ENCODE measurements at places on chromosomes 16 and 17.

- DNase-seq: no peak
Measured at GRCh38 chr16:67269766-67270165, 9.6 kb upstream of the PLEKHG4 start.

DNA sequence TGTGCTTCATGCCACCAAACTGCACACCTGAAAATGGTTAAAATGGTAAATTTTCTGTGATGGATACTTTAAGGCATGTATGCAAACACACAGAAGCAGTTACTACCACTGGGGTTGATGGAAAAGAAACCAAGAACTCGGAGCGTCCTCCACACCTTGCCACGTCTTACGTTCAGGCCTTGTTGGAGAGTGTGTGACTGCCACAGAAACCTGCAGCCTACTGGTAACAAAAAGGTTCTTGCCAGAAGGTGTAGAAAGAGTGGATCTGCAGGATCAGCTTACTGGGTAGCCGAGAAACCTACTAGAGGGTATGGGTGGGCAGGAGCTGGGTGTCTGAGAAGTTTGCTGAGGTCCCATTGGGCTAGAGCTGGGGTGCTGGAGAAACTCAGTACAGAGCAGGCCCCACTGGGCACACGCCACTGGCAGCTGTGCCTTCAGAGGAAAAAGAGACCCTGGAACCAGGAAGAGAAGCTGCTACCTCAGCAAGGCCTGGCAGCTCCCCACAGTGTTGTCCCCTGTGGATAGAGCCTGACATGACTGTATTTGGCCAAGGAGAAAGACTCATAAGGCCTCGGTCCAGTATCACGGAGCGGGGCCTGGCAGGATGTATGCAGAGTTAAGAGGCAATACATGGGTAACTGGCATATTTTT, 204.6 kb downstream of the SEC14L1 start:
- DNase-seq: no peak

- DNase-seq: no peak
Measured at GRCh38 chr17:63998721-63999679, 849 bp downstream of the PRR29 start.

- DNase-seq: no peak
Measured at GRCh38 chr16:23016368-23016767, 132.9 kb downstream of the USP31 start.

GRCh38 chr17:43581613-43582012, 35.5 kb upstream of the ETV4 start:
- no peak for DNase-seq

- DNase-seq: no peak
Measured at GRCh38 chr17:8918807-8919465, 46.6 kb downstream of the PIK3R5 start.

GRCh38 chr17:46071796-46072195, 72.7 kb downstream of the STH start:
- DNase-seq: no peak

- no peak for DNase-seq
Measured at GRCh38 chr16:89434490-89434889, 55.9 kb downstream of the ANKRD11 start.

- no peak for DNase-seq
Measured at GRCh38 chr16:79508294-79508693, 92.2 kb downstream of the MAF start.

GRCh38 chr16:73213732-73214455, 166.0 kb upstream of the ZFHX3 start:
- peak; percentile 71 for DNase-seq

DNA sequence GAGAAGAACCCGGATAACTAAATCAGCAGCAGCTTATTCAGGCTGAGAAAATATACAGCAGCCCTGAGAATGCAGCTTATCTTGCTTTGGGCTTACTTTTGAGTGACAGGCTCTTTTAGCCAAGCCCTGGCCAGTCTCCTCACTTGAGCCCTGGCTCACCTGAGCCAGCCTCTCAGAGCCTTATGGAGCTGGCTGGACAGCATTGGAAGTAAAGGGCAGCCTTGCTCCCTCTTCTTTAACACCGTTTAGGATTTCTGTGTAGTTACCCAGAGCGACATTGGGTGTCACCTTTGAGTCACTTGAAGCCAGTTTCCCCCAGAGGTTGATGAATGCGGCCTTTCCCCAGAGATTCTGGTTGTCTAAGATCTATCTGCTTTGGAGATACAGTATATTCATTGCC, 7.7 kb upstream of the NPIPB2 start:
- DNase-seq: peak; percentile 20

GRCh38 chr16:2912330-2913199, 834 bp downstream of the FLYWCH1 start:
- no peak for DNase-seq

GRCh38 chr17:74815067-74815466, 38.9 kb upstream of the NAT9 start:
- DNase-seq: no peak

GRCh38 chr17:62562656-62563055, 64.8 kb upstream of the MRC2 start:
- peak; percentile 13 for DNase-seq

DNA sequence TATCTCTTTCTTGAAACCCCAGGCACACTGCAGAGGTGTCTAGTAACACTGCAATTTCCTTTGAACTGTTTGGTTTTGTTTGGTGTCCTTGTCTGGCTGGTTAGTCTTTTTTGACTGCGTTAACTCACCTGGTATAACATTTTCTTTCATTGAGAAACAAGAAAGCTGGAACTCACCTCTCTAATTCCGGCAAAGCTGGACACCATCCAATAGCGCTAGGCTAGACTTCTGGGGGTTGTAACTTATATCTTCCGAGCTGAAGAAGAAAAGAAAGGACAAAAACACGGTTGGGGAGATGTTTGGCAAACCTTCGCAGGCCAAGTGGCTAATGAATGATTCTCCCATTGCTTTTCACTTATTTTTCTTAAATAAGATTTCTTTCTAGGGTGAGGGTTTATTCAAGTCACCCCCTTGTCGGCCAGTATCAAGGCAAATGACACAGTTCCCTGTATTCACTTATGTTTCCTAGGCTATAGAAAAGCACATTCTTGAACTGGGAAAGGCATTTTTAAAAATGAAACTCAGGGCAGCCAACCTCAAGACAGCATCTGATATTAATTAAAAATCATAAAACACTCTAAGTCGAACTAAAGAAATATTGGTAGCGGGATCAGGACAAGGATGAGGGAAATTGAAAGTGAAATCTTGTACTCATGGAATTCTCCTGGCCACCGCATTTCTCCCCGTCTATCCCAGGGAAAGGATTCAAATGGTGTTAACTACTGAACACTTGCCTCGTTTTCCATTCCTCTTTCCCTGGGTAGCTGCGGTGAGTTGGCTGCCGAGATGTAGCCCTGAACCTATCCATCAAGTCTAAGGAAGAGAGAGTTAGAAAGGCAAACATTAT, 95.9 kb upstream of the ZFHX3 start:
- peak; percentile 46 for DNase-seq

GRCh38 chr16:61569028-61569427, 467.2 kb downstream of the CDH8 start:
- DNase-seq: no peak

- no peak for DNase-seq
Measured at GRCh38 chr17:28501421-28502284, 4.5 kb upstream of the FOXN1 start.

GRCh38 chr16:69698404-69698803, 28.0 kb downstream of the NQO1 start:
- no peak for DNase-seq

DNA sequence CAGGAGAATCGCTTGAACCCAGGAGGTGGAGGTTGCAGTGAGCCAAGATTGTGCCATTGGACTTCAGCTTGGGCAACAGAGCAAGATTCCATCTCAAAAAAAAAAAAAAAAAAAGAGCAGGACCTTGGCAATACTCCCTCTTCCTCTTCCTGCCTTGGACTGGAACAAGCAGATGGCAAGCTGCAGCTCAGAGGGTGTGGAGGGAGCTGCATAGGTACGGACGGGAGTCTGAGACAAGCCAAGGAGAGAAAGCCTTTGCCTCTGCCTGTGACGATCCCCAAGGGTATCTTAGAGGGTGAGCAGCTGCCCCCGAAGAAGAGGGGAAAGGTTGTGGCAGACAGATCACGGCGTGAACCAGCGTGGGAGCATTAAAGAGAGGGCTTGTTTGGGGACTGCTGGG, 109.2 kb downstream of the AIPL1 start:
- no peak for DNase-seq

GRCh38 chr17:36740157-36740556, 138.8 kb downstream of the MRM1 start:
- no peak for DNase-seq

DNA sequence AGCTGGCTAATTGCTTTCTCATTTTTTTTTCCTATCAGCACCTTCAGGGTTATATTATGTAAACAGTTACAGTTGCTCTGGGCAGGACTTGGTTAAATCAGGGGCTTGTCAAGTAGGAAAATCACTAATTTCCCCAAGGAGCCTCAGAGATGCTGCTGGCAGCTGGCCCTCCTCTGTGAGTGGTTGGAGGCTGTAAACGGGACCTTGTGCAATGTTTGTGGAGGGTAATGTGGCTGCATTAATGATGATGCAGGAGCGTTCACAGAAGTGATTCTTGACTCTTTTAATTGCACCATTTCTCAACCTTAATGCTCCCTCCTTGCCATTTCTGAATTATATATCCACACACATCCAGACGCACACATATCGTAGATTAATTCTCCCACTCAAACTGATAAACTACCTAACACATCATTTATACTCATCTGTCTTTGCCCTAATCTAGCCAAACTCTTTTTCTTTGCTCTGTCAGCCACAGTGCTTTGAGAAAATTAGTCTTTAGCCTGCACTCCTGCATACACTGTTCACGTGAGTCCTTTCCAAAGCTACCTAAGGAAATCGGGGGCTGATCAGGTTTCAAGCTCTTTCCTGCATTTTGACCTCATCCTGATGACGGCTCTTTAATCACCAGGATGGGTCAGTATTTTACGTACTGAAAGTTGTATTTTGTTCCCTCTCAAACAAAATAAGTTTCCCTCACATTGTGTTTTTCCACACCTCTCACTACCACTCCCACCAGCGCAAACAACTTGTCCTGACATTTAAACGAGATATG, 154.4 kb upstream of the PIRT start:
- no peak for DNase-seq

DNA sequence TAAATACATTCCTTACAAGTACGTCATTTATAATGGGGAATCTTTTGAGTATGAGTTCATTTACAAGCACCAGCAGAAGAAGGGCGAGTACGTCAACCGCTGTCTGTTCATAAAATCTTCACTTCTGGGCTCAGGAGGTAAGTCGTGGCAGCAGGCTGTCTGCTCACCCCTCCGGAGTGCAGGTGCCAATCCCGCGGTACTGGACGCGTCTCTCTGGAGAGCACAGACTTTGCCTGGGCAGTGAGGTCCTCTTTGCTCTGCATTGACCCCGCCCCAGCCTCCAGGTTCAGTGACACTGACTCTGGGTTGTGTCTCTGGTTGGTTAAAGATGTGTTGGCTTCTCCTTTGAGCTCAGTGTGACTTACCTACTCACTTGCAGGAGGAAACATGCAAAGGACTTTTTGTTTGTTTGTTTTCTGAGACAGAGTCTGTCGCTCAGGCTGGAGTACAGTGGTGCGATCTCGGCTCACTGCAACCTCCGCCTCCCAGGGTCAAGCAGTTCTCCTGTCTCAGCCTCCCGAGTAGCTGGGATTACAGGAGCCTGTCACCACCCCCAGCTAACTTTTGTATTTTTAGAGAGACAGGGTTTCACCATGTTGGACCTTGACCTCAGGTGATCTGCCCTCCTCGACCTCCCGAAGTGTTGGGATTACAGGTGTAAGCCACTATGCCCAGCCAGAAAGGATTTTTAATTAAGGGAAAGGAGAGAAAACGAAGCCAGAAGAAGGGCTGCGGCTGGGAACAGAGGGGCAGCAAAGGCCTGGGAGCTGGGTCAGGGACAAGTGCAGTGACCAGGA, 31.2 kb downstream of the RNF213 start:
- no peak for DNase-seq

DNA sequence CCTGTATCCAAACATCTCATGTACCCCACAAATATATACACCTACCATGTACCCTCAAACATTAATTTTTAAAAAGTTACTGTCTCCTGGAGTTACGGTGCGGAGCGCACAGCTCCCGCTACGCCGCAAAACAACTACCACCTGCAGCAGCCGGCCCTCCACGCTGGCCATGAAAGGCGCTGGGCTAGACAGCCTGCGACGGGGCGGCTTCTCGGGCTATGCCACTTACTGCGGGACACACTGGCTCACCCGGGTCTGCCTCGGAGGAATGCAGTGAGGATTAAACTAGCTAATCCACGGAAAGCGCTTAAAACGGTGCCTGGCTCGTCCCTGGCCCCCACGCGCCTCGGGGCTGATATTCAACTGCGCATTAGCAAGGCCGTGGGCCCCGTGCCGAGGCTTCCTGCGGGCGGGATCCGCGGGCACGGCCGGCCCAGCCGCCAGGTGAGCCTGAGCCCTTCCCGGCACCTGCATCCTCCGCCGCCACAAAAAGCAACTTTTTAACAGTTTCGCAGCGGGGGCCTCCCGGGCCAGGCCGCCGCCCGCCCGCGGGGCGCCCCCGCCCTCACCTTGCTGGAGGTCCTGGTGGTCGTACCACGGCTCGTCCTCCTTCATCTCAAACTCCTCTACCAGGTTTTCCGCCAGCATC, 633 bp downstream of the CDR2 start:
- no peak for DNase-seq

GRCh38 chr16:88433632-88434352, 19.3 kb upstream of the ZFPM1 start:
- no peak for DNase-seq

DNA sequence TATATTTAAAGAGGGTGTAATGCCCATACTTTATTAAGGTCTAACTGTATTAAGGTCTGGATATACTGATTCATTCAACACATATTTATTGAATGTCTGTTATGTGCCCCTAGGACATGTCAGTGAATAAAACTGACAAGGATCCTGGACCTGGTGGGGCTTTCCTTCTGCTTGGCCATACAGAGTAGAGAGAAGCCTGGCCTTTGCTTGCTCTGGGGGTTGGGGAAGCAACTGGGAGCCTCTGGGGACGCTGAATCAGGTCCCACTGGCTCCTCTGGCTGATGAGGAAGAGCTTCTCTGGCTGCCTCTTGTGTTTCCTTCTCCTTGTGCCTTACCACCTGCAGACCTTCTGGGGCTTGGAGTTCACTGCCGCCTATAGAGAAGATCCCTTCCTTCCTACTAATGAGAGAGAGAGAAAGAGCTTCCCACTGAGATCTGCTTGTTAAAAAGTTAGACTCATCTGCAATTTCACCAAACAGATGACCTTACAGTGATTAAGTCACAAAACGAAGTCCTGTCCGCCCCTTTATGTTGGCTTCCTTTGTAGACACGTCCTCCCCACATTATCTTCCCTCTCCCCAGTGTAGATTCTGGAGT, 49.7 kb downstream of the MSI2 start:
- no peak for DNase-seq

GRCh38 chr17:40366076-40366860, 1.7 kb upstream of the GJD3 start:
- no peak for DNase-seq

GRCh38 chr17:41360296-41360995, 9.2 kb downstream of the KRT33B start:
- no peak for DNase-seq

- DNase-seq: no peak
Measured at GRCh38 chr17:40097931-40098845, 2.2 kb downstream of the NR1D1 start.
